ENCODE measurements at places on chromosomes 13 and 19.

GRCh38 chr13:73090116-73090822 lies 31.5 kb downstream of the KLF5 start:
- no peak for DNase-seq

- no peak for DNase-seq
Observed at GRCh38 chr13:99055281-99055680, 77.4 kb upstream of the DOCK9 start.

DNA sequence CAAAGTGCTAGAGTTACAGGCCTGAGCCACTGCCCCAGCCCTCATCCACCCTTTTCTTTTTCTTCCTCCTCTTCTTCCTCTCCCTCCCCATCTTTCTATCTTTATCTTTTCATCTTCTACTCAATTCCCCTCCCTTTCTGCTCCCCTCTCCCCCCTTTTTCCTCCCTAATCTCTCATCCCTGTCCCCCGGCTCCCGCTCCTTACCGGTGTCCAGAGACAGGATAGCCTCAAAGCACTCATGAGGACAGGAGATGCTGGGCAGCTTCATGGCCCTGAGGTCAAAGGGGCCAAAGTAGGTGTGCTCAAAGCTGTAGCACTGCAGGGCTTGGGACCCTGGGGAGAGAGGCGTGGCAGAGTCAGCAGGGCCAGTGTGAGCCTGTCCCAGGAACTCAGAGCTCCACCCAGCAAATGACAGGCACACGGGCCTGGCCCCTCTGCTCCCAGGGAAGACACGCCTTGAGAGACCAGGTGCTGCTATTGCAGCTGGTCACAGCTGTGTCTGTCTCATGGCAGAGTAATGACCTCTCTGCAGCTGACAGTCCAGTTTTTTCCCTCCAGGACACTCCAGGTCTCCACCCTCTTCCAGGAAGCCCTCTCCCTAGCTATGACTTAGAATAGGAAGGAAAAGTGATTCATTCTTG lies 2.6 kb downstream of the LYPD5 start:
- DNase-seq, result no peak

GRCh38 chr19:48784527-48784926 lies 26.3 kb downstream of the BCAT2 start:
- no peak for DNase-seq

- no peak for DNase-seq
Observed at GRCh38 chr13:109485136-109485794, 301.1 kb downstream of the IRS2 start.

DNA sequence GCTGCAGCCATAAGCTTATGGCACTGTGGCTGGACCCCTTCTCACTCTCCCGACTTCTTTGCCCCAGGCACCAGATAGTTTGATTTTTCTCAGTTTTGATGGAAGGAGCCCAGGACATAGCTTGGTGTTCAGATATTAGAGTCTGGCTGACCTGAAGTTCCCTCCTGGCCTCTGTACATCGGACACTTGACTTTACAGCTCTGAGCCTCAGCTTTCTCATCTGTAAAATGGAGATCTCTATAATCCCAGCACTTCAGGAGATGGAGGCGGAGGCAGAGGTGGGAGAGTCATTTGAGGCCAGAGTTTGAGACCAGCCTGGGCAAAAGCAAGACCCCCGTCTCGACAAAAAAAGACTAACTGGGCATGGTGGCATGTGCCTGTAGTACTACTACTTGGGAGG lies 909 bp downstream of the CC2D1A start:
- no peak for DNase-seq

DNA sequence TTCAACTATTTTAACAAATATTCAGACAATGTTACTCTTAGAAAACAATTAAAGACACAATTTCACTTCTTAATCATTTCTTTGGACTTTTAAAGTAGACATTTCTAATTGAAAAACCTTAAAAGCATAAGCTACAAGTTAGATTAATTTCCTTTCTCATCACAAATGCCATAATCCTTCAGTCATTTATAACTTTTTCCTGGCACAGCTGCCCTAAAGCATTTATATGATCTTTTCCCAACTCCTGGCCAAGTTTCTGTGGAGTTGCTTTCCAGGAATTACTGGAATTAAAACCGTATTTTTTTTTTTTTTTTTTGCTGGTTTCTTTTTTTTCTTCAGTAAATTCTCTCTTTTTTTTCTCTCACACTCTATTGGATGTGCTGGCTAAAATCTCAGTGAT lies 615.9 kb downstream of the TBC1D4 start:
- no peak for DNase-seq

GRCh38 chr13:113493315-113493951 lies 2.9 kb upstream of the DCUN1D2 start:
- no peak for DNase-seq

DNA sequence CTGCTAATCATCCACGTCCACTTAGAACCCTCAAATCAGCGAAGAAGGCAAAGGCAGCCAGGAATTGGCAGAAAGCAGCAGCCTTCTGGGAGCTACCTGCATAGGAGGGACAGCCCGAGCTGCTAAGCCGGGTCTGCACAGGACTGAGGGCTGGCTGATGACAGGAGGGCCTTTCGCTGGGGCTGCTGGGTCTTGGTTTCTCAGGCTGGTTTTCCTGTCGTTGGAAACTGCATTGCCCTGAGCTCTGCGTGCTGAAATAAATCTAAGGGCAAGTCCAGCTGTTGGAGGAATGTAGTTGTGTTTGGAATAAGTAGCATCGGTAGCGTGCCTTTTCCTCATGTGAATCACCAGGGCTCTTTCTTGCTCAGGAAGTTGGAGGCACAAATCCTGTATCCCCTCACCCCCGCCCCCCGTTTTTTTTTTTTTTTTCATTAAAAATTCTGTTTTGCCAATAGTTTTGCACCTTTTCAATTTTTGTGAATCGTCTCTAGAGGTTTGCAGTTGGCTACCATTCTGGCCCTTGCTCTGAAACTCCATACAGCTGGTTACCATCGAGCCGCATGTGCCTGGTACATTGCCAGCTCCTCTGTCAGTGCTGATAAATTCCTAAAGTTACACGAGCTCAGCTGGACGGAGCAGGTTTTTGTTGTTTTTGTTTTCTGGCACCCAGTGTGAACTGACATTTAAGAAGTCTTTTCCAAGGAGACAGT lies 193.9 kb upstream of the RNF113B start:
- no peak for DNase-seq

DNA sequence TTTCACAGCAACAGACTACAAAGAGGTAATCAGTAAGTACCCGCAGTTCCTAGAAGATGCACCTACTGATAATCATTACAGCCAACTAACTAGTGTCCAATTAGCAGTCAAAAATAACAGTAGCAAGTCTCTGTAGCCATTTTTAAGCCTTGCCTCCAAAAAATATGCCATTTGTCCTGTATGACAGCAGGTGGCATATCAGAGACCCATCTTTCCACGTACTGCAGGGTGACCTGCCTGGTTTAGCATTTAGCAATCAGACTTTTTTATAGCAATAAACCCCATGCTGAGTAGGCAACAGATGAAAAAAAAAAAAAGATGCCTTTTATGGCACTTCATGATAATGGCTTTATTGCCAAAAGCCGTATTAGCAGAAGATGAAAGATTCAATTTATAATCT lies 155.3 kb upstream of the LSM14A start:
- DNase-seq, result no peak

DNA sequence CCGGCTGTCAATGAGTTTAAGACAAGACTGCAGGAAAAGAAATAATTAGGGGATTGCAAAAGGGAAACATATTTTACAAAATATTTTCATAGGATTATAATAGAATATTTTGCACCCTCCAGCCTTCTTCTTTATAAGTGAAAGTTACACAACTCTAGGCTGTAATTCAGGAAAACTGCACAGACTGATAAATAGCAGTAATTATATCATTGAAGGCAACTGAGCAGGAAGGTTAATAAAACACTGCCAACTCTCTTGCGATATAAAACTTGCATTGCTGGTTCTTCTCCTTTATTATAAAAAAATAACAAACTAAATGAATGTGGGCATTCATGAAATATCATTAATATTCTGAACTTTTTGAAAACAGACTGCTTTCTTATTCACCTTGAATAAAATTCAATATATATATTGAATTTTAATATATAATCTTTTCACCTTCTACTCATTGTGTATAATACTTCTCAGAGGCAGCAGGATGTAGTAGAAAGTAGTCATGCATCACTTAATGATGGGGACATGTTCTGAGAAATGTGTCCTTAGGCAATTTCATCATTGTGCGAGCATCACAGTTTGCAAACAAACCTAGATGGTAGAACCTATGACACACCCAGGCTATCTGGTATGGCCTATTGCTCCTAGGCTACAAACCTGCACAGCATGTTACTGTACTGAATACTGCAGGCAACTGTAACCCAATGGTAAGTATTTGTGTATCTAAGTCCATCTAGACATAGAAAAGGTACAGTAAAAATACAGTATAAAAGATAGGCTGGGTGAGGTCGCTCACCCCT lies 24.9 kb upstream of the STARD13 start:
- no peak for DNase-seq

DNA sequence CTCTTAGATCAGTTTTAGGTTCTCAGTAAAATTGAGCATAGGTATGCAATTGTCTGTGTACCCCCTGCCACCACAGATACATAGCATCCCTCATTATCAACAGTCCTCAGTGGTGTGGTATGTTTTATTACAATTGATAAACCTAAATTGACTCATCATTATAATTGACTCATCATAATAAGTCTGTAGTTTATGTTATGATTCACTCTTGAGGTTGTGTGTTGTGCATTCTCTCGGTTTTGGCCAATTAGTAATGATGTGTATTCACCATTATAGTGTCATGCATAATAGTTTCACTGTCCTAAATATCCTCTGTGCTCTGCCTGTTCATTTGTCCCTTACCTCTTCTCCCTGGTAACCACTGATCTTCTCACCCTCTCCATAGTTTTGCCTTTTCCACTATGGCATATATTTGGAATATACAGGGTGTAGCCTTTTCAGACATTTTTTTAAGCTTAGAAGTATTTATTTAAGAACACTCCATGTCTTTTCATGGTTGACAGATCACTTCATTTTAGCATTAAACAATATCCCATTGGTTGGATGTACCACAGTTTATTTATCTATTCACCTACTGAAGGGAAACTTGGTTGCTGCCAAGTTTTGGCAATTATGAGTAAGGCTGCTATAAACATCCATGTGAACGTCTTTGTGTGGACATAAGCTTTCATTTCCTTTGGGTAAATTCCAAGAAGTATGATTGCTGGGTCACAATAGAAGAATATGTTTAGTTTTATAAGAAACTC lies 1620.6 kb upstream of the MIR17HG start:
- DNase-seq, result no peak

GRCh38 chr13:102571075-102571474 lies 25.7 kb upstream of the TPP2 start:
- DNase-seq, result no peak

GRCh38 chr13:83167203-83167602 lies 715.1 kb downstream of the SLITRK1 start:
- DNase-seq, result no peak

DNA sequence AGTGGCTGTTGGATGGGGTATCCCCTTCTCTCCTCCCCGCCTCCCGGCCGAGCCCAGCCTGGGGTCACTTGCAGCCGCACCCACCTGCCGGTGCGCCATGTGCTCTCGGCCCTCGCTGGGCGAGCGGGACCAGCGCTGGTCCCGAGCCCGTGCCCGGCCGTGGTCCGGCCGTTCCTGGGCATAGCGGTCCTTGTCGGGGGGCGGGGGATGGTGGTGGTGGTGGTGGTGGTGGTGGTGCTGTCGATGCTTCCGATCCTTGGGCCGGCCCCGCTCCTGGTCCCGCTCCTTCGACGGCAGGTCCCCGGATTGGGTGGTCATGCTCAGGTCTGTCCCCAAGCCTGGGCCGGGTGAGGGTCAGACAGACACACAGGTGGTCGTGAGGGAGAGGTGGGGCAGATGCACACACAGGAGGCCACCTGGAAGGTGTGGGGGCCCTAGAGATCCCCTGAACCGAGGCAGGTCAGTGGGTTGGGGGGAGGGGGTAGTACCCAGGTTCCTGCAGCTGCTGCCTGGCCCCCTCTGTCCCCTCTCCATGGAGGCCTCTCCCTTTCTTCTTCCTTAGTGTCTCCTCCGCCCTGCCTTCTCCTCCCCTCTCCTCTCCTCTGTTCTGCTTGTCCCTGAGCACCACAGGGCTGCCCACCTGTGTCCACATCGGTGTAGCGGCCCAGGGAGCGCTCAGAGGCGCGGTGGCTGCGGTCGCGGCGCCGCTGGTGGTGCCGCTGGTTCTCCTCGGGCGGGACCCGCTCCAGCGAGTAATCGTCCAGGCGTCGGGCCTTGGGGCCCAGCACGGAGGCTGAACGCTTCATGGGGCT lies 58.7 kb downstream of the IER2 start:
- DNase-seq, result peak; percentile 44

GRCh38 chr13:98940325-98941001 lies 37.4 kb downstream of the DOCK9 start:
- no peak for DNase-seq

DNA sequence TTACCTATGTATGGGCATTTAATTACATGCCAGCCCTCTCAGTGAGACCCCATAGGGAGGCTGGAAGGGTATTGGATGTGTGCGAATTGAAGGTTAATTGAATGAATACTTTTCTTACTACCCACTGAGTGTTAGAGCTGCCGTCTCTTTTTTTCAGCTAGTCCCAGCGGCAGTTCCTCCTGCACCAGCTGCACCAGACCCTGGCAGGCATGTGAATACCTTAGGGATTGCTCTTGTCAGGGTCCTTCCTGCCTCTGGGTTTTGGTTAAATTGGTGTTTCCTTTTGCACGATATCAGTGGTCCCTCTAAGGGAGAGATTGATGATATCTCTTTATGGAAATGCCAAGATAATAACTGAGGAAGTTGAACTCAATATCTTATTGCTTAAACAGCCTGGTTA lies 9.8 kb upstream of the CXCL17 start:
- DNase-seq, result no peak

DNA sequence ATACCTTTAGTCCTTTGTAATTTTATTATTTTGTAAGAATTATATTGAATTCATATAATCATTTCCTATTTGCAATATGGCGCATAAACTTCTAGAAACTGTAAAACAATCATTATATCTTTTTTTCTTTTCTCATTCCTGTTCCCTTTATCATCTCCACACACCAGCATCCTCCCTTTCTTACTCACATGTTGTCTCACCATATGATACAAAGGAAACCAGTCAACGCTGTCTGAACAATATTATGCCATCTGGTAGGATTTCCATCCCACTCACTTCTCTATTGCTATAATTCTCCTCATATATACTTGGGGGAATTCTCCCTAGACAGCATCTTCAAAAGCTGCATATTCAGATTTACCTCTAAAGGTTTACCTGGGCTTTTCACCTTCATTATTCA lies 389.8 kb downstream of the NDFIP2 start:
- DNase-seq, result no peak

GRCh38 chr19:23908165-23908564 lies 6.5 kb upstream of the ZNF726 start:
- DNase-seq, result no peak

Data from activated T-cell treated with anti-CD3 and anti-CD28 coated beads, Interleukin-2, amount 50 U/mL, for 24 hours (primary cell).